Amniotic stem cell (primary cell): ENCODE measurements at places on chromosomes 3 and 15.

DNA sequence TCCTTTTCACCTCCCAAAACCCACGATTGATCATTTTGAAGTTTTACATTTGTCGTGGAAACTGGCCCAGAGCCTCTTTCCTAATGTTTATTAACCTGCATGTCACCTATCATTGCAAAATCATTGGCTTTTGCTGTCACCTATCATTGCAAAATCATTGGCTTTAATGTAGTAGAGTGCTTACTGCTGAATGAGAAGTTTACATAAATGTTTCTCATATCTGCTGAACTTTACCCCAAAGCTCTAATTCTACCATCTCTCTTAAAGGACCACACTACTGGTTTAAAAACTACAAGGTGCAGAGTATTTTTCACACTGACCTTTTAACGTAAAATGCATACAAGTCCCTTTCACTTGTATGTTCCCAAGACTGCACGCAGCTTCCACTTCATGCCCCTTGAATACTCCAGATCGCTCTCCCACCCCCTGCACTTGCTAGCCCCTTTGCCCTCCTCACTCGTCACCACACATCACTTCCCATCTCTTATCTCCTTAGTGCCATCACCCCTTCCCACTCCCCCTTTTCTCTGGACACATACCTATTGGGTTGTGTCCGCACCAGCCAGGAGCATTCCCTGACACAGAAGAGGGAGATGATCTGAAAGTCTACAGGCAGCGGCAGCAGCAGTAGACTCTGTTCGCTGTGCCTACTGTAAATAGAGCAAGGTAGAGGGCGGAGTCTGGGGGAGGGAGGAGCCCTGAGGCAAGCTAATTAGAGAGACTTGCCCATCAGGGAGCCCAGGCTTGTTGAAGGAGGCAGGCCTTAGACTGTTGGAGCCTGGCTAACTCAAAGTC is 30.2 kb upstream of the ATOSA start:
- DNase-seq, result no peak

DNA sequence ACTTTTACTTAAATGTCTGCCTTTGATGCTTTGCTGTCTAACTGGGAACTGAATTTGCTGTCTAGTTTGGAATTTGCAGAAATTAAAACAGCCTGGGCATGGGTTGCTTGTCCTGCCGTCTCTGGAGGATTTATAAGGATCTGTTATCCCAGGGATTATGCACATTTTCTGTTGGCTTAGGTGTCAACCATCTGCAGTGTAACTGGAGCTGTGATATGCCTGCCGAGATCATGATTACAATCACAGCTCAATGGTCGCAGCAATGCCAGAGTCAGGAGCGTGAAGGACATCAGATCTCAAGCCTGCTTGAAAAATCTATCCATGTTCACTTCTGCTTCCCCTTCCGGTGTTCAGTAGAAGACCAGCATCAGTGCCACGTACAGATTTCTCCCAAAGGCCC is 41.8 kb upstream of the SETMAR start:
- DNase-seq, result no peak

- no peak for DNase-seq
Observed at GRCh38 chr3:123296836-123297626, 95.3 kb downstream of the SEC22A start.

GRCh38 chr15:31305796-31306425 is 20.7 kb upstream of the KLF13 start:
- DNase-seq, result no peak

DNA sequence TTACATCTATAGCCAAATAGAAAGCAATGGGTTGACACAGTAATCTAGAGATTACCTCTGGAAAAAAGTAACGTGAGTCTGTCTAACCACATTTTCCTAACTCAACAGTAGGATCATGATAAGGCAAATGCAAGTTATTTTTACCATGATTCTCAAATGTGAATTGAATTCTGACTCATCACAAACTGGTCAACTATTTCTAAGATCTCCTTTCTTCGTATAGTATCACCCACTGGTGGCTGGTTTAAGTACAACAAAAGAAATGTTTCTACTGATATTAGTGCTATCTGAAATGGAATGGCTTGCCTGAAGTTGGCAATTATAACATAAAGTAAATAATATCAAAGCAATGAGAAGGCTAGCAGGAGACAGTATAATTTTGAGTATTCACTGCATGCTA is 102.2 kb downstream of the ABI3BP start:
- peak; percentile 44 for DNase-seq

- DNase-seq, result no peak
Observed at GRCh38 chr3:3110749-3111361, 681 bp upstream of the IL5RA start.

DNA sequence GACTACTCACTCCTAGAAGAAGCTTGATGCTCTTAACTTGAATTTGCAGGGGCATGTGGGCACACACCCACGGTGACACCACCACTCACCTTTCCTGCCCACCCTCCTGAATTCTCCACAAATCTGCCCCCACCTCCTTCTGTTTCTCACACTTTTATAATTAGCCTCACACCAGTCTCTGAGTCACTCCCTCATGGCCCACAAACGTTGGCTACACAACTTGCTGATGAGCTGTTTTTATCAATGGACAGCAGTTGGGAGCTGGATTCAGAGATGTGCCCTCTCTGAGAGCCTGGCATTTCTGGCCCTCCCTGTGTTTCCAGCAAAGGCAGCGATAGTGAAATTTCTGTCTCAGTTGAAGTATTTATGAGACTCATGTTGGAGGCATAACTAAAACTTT is 1.3 kb downstream of the COLQ start:
- no peak for DNase-seq

- DNase-seq, result no peak
Observed at GRCh38 chr3:11907667-11908660, 61.3 kb upstream of the TAMM41 start.

DNA sequence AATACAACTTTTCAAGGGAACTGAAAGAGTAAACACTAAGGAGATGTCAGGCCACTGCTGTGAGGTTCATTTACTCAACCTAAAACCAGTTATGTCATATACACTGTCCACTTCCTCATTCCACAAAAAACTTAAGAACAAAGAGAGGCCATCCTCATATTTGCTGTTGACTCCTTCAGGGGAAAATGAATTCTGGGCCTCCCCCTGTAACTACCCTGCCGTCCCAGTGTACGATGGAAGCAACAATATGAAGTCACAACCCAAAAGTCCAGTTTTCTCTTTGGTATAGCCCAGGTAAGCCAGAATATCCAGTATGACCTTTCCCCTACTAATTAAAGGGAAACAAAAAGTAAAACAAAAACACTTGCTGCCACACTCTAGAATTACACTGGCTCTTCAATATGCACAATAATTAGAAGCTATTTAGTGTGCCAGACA is 16.2 kb downstream of the CEP152 start:
- no peak for DNase-seq

DNA sequence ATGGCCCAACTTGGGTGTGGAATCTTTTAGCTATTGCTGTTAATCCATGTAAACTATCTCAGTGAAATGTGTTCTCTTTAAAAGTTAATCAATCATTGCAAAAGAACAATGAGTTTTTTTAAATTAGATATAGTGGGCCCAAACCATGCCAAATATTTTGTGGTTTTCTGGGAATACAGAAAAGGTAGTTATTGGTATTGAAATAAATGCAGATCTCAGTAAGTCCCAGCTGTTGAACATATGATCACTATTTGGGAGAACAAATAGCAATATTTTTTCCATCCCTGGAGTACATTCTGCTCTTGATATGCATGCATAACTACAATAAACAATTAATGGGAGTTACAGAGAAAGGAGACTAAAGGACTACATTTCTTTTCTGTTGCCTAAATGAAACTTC is 36.0 kb upstream of the LEKR1 start:
- DNase-seq, result no peak

DNA sequence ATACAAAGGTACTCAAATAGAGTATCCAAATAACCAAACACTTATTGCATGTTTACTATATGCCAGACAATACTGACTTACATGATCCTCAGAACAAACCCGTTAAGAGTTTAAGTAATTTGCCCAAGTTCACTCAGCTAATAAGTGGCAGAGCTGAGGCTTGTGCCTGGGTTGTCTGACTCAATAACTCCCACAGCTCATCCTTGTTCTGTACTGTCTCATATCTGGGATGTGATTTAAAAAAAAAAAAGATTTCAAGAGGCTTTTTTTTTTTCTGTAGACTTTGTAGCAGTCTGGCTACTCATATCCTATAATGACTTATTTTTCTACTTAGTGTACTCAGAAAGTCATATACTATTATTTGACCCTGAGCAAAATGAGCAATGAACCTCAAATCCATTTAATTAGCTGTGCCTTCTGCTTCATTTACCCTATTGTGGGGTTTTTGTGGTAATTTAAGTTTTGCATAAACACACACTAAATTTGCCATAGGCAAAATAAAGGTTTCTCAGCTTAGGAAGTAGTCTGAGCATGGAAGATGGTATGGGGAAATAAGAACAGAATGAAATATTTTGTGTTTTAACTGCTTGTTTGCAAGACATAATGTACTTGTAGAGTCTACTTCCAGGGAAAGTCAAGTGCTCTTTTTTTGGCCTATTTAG is 3.1 kb downstream of the NSUN3 start:
- no peak for DNase-seq

- DNase-seq, result no peak
Observed at GRCh38 chr3:148004331-148004730, 595.2 kb downstream of the ZIC1 start.

DNA sequence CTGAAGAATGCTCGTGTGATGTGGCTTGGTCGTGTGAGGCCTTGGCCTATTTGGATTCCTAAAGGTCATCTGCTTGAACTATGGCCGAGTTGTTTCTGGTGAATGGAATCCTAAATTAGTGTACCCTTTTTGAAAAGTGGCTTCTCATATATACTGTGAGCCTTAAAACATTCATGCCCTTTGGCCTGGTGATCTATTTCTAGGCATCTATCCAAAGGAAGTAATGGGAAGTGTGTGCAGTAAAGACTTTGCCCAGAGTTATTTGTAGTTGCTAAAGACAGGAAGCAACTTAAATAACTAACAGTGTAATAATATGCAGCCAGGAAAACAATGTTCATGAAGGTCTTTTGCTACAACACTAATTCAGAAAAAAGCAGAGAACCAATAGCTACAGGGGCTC is 3.0 kb downstream of the DGKG start:
- no peak for DNase-seq

DNA sequence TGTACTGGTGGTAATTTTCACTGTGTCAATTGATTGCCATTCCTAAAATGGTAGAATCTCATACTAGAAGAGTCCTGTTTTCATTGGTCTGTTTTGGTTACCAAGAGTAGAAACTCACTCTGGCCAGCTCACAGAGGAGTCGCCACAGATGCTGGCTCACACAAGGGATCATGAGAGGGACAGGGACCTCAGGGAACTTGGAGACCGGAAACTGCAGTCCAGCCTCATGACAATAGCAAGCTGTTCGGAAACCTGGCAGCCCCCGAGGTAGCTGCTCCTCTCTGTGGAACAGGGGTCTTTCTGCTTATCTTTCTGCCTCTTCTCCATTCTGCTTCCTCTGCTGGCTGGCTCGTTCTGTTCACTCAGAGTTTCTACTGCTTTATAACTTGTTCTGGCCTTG is 192.9 kb downstream of the PLCL2 start:
- DNase-seq, result no peak

GRCh38 chr3:4744405-4745234 is 234.6 kb upstream of the BHLHE40 start:
- DNase-seq, result no peak

- DNase-seq, result no peak
Observed at GRCh38 chr15:78301326-78301725, 1.9 kb upstream of the SKIC8 start.

GRCh38 chr3:186427627-186428281 is 65.7 kb upstream of the DGKG start:
- no peak for DNase-seq

DNA sequence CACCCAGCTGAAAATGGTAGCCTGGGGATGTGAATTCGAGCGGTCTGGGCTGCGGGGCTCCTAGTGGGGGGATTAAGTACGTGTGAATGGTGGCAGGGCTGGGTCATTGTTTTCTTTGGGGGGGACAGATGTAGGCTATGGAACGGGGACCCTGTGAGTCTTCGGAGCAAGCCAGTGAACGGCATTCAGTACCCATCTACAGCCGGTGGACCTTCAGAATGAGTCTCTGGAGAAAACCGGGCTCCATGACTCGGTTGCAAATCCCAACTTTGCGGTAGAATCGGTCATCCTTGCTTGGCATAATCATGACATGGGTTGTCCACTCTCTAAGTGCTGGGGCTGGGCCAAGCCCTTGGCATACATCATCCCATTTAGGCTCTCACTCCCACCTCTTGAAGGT is 7.2 kb upstream of the EOMES start:
- no peak for DNase-seq

GRCh38 chr3:169496402-169496801 is 167.1 kb downstream of the MECOM start:
- DNase-seq, result no peak
